ENCODE measurements at places on chromosomes 16 and 17.

DNA sequence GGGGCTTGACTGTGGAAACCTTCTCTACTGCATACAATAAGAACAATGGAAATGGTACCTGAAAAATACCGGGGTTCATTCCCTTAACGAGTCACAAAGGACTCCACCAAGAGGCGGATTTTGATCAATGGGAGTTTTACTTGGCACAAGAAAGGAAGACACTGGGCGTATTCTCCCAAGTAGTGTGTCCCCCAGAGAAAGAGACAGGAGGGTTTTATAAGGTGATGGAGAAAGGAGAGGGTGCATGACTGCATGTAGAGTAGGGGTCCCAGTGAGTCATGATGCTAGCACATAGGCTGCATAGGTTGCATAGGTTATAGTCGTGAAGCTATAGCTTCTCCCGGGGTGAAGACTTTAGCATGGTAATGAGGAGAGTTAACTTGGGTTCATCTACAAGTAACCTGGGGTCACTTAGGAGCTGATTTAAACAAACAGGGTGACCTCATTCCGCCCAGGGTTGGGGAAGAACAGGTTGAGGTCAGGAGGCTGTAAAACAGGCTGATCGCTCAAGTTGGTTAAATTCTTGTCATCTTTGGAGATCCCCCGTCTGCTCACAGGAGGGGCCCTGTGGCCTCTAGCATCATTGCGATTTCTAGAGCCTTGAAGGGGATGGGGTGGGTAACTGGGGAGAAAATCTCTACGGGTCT, 1.5 kb downstream of the MPV17L start:
- no peak for DNase-seq

GRCh38 chr16:23334950-23335349, 32.8 kb downstream of the SCNN1B start:
- no peak for DNase-seq

DNA sequence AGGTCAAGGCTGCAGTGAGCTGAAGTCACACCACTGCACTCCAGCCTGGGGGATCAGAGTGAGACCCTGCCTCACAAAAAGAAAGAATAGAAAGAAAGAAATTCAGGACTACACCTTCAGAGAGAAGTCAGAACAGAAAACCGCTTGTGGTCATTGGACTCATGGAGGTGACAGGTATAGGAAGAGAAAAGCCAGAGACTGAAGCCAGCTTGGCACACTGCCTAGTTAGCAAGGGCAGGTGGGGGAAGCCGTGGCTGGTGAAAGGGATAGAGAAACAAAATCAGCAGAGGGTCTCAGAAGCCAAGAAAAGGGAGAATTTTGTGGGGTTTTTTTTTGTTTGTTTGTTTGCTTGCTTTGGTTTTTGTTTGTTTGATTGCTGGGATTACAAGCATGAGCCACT, 32.9 kb upstream of the SKAP1 start:
- no peak for DNase-seq

GRCh38 chr17:2137342-2138098, 82.6 kb downstream of the HIC1 start:
- peak; percentile 35 for DNase-seq

DNA sequence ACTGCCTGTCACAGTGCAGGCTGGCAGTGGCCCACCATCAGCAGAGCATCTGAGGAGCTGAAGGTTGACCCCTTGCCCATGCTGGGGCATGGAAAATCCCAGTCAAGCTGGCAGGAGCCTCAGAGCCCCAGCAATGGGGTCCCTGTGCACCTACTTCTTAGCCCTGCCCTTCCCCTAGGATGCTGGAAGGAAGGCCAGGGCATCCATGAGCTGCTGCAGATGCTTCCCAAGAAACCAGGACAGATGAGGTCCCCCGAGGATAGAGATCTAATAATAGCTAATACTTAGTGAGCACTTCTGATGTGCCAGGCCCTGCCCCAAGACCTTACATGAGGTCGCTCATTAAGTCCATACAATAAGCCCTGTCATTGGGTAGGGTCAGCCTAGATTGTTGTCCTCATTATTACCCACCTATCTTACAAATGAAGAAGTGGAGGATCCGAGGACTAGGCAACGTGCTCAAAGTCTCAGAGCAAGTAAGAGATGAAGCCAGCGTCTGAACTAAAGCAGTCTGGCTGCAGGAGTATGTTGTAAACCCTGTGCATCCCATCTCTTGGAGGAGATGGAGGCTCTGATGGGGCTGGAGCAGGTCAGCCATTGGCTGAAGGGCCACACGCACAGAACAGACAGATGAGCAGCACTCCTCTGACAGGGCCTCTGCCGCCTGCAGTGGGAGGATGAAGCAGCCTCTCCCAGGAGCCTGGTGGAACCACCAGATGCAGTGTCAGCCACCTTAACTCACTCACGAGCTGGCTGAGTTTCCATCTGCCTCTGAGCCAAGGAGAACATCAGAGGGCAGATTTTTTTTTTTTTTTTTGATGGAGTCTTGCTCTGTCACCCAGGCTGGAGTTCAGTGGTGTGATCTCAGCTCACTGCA, 175.4 kb downstream of the WSCD1 start:
- DNase-seq: no peak

DNA sequence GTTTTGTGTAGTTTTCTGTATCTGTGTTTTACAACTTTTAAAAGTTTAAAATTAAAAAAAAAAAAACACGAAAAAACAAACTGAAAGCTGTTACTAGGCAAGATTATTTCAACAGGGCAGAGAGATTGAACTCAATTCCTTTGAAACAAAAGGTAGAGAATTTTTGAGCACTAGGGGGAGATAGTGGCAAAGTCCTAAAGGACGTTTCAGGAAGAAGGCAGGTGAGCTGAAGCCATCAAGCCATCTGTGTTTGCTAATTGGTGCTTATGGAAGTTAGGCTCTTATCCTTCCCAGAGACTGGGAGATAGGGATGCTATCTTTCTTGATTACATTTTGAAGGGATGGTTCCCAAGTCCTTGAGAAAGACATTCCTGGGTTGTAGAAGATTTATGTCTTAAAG, 70.6 kb upstream of the CLEC3A start:
- no peak for DNase-seq

DNA sequence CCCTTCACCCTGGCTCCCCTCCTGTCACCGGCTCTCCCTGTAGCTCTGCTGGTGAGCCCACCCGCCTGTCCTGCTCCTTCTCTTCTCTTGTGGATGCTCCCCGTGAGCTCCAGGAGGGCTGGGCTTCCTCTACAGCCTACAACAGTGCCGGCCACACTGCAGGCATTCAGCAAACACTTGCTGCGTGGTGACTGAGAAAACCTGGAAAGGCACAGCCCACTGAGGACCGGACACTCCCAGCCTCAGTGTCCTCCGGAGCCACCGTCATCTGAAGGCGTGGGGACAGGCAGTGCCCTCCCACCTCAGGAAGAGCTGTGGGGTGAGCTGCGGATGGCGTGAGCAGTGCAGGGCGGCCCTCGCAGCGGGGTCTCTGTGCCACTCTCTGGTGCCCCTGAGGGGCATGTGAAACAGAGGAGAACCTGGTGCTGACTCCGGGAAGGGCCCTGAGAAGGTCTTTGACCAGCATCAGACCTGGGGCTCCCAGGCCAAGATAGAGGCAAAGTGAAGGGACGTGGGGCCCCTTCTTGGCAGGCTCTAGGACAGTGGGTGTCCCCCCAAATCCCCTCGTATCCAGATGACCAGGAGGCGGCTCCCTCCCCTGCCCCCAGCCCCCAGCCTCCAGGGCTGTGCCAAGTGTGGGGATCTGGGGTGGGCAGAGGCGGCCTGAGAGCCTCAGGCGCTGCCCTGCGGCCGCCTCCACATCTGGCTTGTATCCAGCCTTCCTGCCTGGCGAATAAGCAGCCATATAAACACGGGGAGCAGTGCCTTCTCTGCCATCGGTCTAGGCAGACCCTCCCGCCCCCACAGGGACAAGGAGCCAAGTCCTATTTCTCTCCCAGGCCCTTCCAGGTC, 44.0 kb upstream of the PABPN1L start:
- no peak for DNase-seq

GRCh38 chr17:6046931-6047330, 23.2 kb upstream of the WSCD1 start:
- DNase-seq: no peak

- DNase-seq: peak; percentile 40
Observed at GRCh38 chr17:39225959-39226683, 376 bp upstream of the STAC2 start.

- DNase-seq: no peak
Observed at GRCh38 chr16:24900230-24900629, 54.5 kb downstream of the SLC5A11 start.

DNA sequence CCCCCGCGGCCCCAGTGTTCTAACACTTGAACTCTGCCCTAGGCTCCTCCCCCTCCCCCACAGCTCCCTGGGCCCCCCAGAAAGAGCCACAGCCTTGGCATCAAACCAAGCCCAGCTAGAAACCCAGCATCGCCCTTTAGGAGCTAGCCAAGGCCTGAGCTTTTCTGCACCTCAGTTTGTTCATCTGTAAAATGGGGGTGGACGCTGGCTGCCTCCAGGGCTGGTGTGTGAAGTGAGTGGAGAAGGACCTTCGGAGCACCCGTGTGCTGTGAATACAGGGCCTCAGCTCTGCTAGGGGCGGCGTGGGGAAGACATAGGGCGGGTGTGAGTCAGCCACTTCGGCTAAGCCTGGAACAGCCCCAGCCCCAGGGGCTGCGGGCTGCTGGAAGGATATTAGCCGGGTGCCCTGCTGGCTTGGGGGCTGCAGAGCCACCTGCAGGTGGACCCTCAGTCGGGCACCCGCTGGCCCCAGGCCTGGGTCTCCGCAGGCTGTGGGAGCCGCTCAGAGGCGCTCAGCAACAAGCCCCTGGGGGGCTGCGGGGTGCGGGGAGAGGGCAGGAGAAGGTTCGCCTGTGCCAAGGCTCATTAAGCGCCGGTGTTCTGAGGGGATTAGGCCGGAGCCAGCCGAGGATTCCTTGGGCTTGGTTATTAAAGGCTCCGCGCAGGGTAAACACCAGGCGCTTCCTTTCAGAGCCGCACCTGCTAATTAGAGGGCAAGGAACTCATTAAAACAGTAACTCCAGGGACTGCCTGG, 217.0 kb upstream of the CIBAR2 start:
- DNase-seq: no peak

DNA sequence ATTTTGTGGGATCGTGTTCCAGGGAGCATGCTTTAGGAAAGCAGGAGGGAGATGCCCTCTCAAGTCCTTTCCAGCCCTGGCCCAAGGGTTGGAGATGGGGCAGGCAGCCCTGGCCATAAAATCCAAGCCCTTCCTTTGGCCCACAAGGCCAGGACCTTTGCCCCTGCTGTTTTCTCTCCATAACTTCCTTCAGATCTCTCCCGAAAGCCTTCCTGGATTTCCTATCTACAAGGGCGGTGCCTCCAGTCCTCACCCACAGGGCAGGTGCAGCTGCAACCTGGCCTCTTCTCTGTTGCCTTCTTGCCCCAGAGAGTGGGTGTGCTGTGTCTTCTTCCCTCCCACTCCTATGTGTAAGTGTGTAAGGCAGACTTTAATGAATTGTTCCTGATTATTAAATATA, 8.5 kb upstream of the PDP2 start:
- no peak for DNase-seq

GRCh38 chr17:82353484-82353883, 5.6 kb upstream of the TEX19 start:
- no peak for DNase-seq

- DNase-seq: no peak
Observed at GRCh38 chr17:31392856-31393748, 1.6 kb downstream of the RAB11FIP4 start.

- no peak for DNase-seq
Observed at GRCh38 chr16:55482056-55482455, 3.1 kb downstream of the MMP2 start.

DNA sequence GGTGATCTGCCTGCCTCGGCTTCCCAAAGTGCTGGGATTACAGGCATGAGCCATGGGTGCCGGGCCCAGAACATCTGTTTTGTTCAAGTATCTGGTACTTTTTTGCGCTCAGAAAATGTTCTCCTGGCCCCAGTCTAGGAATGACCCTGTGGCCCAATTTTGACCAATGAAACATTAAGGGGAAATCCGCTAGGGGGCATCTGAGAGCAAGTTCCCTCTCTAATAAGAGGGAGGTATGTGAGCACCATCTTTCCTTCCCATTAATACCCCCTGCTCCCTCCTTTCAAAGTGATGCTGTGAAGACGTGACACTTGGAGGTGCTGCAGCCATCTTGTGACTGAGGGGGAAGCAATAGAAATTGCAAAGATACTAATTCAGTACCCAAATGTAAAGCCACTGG, 16.5 kb upstream of the CLEC3A start:
- no peak for DNase-seq

DNA sequence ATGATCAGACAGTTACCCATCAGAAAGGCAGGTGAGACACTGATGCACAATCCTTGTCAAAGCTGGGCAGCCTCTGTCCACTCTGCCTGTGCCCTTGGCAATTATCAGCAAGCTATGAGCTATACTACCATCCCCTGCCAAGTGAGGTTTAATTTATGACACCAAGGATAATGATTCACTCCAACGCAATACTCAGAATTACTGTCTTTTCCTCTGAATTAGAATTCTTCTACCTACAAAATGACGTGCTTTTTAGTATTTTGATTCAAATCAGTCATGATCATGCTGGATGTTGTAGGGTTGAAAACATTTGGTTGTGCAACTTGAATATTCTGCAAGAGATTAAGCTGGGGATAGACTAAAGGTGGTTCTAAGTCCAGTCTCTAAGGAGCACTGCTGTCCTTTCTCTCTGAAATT, 116.8 kb upstream of the SOX9 start:
- no peak for DNase-seq

DNA sequence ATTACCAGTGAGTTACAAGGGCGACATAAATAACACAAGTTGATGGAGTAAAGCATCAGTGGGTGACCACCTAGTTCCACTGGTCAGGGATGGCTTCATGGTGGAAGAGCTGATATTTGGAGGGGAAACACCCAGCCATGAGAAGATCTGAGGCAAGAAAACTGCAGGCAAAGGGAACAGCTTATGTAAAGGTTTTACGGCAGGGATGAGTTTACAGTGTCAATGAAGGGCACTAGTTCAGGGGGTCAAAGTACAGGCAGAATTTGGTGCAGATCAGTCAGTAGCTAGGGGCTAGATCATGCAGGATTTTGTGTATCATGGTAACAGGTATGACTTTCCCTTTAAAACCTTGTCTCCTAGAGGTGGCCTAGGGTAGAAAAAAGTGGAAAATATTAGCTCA, 339.6 kb downstream of the PMP22 start:
- no peak for DNase-seq

DNA sequence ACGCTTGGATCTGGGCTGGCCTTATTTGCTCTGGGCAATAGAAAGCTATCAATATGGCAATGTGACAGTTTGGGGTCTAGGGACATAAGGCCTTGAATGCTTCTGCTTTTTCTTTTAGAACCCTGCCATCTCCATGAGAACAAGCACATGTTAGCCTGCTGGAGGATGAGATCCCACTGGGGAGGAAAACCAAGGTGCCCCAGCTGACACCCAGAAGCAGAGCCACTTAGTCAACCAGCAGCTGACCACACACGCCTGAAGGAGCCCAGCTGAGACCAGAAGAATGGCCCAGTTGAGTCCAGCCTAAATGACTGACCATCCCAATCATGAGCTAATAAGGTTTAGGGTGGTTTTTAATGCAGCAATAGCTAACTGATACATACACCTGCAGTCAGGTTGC, 171.2 kb downstream of the AHSP start:
- no peak for DNase-seq

GRCh38 chr16:84940670-84941551, 70.4 kb downstream of the ZDHHC7 start:
- DNase-seq: peak; percentile 26

- DNase-seq: no peak
Observed at GRCh38 chr16:30335598-30336474, 19.3 kb downstream of the CD2BP2 start.

- peak; percentile 22 for DNase-seq
Observed at GRCh38 chr17:40419559-40420331, 2.0 kb upstream of the TOP2A start.
